ENCODE measurements at places on chromosomes 12 and 14.

- no peak for DNase-seq
Measured at GRCh38 chr14:91406982-91407381, 10.6 kb downstream of the CCDC88C start.

DNA sequence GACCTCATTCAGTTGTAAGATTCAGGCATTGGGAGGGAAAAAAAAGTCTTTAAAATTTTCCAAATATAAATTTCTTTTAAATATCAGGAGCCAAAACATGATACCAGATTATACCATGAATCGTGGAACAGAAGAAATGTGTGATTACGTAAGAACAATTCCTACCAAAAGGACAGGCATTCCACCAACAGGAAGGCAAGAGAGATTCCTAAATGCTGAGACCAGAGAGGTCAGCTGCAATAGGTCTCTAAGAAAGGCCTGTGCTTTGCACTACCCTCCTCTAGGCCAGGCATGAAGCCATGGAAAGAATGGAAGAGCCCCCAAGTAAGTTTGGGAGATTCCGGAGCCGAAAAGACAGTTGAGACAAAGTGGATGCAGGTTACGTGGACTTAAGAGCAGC is 83.7 kb downstream of the PTGER2 start:
- no peak for DNase-seq

- DNase-seq: no peak
Measured at GRCh38 chr12:76236640-76237039, 111.6 kb downstream of the BBS10 start.

GRCh38 chr12:48105321-48105866 is 485 bp downstream of the SENP1 start:
- no peak for DNase-seq

Measured in stimulated activated CD8-positive, alpha-beta memory T cell treated with anti-CD3 and anti-CD28 coated beads, Interleukin-7, amount 100 ng/mL, for 1 hour (primary cell).